ENCODE measurements at places on chromosomes 11 and 22.

GRCh38 chr11:116312570-116313391, 460.0 kb downstream of the BUD13 start:
- no peak for DNase-seq

GRCh38 chr11:134449713-134450112, 37.7 kb upstream of the B3GAT1 start:
- no peak for DNase-seq

DNA sequence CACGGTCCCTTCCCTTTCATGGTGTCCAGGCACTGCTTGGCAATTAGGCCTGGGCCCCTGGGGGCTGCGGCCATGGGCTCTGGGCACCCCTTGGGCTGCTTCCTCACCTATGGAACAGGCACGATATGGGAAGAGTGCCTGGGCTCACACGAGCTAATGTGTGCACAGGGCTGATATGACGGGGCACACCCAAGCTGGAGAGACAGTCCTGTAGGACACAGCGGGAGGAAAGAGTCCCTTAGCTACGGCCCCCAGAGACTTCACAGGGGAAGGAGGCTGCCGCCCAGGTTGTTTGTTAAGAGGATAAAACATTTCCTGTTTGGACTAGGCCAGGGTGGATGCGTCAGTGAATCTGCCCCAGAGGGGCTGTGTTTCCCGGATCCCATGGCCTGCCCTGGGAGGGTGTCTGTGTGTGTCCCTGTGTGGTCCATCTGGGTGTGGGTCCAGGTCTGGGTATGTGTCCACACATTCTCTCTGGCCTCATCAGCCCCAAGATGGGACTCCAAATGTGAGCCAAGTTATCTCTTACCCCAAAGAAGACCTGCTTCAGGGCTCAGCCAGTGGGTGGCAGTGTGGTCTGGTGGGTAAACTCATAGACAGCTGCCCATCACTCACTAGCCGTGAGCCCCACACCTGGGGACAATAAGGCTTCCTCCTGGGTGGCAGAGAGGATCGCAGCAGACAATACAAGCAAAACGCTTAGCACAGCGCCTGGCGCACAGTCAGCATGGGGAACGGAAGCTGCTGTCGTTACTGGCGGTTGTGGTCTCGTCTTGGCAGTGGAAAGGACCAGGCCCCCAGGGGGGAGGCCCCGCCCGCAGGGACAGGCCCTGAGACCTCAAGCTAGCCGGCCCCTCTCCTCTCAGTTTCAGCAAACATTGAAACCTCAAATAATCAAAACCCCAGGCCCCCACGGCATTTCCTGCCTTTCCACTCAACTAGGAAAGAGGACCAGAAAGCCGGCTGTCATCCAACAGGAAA, 3.2 kb upstream of the EMID1 start:
- no peak for DNase-seq

GRCh38 chr11:45413156-45413858, 127.2 kb upstream of the SYT13 start:
- DNase-seq, result no peak

- DNase-seq, result peak; percentile 97
These were observed 694.7 kb downstream of the NTM start for GRCh38 chr11:132064987-132065620.

DNA sequence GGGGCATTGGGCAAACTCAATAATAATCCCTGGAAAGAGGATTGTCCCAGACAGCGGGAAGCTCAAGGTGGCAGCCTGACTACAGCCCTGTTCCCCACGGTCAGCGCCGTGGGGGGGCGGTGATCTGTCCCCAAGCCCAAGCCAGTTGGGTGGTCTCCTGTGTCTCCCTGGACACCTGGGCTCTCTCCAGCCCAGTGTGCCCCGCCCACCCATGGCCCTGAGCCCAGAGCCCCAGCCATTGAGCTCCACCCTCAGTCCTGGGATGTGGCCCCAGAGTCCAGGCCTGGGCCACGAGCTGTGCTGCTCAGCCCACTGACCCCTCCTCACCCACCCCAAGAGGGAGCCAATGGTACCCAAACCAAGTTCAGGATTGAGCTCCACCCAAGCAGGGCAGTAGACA, 27.9 kb upstream of the PDE2A start:
- no peak for DNase-seq

DNA sequence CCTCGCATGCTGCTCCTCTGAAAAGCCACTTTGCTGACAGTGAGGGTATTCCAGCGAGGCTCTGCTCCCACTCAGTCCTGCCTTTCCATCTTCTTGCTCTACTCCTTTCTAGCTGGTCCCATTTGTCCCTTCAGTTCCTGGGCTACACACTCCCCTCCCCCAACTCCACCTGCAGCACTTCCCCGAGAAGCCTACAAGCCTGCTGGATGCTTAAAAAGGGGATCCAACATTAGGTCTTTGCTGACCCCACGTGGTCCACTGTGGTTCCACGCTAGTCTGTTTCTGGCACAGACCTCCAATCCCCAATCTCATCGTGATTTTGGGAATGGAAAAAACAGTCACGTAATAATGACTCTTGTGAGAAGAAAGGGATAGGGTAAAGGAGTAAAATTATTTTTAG, 121.6 kb upstream of the SNX19 start:
- DNase-seq, result no peak

GRCh38 chr11:17010851-17011420, 3.3 kb downstream of the PLEKHA7 start:
- no peak for DNase-seq

DNA sequence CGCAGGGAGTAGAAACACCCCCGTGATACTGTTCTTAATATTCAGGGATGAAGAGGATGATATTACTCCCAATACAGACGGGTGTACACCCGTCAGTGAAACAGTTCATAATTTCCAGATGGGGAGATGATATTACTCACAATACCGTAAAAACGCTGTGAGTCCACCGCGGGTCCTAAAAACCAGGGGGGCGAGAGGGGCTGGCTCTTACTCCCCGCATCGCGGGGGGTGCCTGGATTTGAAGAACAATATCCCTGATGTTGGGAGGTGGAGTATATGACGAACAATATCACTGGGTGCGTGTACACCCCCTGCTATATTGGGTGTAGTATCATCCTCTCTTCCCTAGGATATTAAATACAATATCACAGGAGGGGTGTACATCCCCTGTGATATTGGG, 20.5 kb upstream of the APOL5 start:
- DNase-seq, result no peak

GRCh38 chr22:40660730-40661129, 18.6 kb upstream of the MCHR1 start:
- no peak for DNase-seq

DNA sequence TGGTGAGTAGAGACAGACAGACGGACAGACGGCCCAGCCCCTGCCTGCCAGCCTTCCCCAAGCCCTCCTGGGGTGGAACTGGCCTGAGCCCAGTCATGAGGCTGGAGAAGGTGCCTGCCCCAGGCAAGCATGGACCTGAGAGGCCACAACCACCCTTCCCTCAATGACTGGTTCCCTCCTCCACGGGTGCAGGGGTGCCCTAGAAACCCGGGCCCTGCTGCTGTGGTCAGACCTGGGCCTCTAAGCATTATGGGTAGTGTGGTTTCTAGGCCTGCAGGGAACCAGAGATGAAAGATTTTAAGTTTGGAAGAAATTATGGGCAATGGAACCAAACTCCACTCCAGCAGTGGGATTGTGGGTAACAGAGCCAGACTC, 13.5 kb downstream of the RHBDD3 start:
- no peak for DNase-seq

GRCh38 chr11:9386901-9387300, 2.4 kb downstream of the IPO7 start:
- DNase-seq, result no peak

DNA sequence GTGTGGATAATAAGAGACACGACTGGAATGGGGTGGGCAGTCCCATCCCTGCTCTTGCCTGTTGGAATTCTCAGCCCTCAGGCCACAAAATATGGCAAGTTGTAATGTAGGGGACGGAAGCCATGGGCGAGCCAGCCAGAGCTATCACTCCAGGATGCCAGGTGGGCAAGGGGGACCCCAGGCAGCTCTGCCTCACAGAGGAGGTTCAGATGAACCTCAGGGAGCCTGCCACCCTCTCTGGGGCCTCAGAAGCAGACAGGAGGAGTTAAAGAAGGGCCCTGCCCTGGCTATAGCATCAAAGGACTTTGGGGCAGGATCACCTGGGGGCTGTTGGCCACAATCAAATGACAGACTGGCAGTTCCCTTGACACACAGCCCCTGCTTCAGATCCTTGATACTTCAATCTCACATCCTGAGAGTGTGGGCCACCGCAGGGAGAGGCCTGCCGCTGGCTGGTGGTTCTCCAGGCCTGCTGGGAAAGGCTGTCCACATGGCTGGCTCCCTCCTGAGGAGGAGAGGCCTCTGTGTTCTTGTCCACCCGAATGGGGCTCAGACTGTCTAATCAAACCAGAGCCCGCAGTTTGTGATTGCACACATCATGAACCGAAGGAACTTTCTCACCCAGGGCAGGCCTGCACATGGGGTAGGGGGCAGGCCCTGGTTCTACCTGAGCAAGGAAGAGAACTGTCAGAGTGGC, 31.4 kb downstream of the IGLL1 start:
- DNase-seq, result no peak

- DNase-seq, result no peak
These were observed 107.8 kb downstream of the PTPRJ start for GRCh38 chr11:48087974-48088681.

DNA sequence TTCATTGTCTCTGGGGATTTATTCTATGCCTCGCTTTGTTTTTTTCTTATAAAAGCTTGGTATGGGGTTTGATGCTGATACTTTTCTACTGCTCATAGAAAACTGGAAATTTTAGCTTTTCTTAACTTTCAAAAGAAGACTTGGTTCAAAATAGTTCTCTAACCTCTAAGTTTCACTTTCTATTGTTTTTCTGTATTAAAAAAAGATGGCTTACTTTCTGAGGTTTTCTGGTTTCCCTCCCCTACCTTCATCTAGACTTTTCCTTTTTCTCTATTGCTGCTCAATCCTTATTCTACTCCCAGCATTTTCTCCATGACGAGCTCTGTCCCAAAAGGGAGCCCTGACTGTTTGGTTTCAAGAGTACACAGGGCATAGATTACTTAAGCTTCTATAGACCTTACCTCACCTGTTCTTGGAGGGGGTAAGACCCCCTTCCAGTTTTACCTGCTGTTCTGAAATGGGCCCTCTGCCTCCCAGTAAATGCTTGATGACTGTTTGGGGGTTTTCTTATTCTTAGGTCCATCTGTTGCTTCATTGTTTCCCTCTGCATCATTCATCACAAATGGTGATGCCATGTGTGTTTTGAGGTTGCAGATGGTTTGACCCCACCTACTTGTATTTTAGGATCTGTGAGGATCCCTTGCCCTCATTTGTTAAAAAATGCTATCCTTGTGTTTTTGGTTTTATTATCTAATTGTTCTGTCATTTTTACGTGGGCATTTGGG, 29.5 kb downstream of the DNHD1 start:
- peak; percentile 7 for DNase-seq

DNA sequence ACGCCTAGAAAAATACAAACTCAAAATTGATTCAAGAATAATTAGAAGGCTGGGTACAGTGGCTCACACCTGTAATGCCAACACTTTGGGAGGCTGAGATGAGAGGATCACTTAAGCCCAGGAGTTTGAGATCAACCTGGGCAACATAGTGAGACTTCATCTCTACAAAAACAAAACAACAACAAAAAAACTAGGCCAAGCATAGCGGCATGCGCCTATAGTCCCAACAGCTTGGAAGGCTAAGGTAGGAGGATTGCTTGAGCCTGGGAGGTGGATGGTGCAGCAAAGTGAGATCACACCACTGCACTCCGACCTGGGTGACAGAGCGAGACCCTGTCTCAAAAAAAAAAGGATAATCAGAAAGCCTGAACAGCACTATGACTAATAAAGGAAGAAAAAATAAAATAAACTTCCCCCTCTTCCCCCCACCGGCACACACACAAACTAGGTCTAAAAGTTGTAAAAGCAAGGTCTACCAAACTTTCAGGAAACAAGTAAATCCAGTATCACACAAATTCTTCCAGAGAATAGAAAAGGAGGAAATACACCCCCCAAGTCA, 35.8 kb downstream of the RRAS2 start:
- DNase-seq, result no peak

DNA sequence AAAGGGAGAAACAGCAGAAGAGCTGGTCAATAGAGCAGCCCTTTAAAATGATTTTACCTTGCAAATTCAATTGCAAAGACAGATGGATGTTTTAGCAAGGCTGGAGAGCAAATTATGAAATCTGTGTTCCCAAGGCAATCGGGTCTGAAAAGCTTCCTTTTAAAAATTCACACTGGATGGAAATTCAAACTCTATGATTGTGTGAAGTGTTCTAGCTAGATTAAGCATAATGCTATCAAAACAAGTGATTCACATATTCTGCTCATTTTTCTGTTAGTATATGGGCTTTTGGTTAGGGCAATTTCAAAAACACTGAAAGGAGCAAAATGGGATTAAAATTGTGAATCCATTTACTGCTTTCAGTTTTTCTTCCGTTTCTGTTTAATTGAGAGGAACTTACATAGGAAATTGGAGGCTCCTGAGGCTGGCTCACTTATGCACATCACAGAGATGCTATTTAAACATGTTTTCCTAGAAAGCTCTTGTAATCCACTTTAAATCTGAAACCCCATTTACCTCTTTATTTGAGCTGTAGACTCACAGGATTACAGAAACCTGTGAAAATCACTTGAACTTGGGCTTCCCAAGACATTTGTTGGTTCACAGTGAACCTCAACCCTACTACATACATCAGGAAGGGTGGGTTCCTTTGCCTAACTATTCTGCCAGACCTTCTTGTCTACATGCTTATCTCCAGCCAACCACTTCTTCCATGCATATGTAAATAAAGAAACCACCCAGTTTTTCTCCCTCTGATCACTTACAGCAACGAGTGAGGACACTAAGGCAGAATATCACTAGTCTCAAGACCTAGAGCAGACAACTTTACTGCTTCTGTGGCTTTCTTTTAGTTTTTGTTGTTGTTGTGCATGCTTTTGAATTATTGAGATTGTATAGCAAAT, 201.9 kb upstream of the PITPNB start:
- DNase-seq, result no peak

DNA sequence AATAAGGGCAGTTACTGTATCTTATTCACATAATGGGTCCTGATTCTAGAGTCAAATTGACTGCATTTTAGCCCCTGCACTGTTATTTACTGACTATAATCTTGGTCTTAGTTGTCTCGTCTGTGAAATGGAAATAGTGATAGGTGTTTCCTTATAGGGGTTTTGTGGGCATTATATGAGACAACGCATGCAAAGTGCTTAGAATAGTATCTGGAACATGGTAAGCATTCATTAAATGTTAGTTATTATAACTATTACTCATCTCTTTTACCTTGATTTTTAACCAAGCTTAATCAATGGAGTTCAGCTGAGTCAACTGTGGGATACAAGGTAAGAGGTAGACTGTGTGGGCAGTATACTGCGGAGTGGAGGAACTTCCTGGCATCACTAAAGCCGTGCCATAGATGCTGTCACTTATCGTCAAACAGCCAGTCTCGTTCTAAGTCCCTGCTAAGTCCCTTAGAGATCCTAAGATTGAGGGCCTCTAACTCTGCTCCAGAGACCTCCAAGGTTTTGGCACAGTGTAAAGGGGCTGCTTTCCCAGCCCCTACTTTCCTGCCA, 2.6 kb upstream of the ZC3H12C start:
- no peak for DNase-seq

Measured in HCEC 1CT (cell line).